ENCODE measurements at places on chromosomes 12 and 14.

- DNase-seq, result no peak
Observed at GRCh38 chr12:29879606-29880308, 96.0 kb upstream of the TMTC1 start.

DNA sequence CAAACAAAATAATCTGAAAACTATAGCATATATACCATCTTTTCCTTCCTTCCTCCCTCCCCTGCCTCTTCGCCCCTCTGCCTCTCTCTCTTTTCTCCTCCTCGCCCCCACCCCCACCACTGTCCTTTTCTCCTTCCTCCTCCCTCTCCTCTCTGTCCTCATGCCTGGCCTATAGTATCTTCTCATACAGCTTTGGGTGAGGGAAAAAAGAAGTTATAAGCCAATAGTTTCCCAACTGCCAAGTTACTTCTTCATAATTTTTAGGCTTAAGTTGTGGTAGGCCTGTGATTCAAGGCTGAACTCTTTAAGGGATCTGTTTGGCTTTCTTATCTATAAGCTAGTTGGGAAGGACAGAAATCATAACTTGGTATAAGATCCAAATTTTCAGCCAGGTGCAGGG, 9.1 kb downstream of the TMED10 start:
- DNase-seq, result no peak

GRCh38 chr12:54522243-54522642, 24.7 kb downstream of the NCKAP1L start:
- DNase-seq, result no peak

DNA sequence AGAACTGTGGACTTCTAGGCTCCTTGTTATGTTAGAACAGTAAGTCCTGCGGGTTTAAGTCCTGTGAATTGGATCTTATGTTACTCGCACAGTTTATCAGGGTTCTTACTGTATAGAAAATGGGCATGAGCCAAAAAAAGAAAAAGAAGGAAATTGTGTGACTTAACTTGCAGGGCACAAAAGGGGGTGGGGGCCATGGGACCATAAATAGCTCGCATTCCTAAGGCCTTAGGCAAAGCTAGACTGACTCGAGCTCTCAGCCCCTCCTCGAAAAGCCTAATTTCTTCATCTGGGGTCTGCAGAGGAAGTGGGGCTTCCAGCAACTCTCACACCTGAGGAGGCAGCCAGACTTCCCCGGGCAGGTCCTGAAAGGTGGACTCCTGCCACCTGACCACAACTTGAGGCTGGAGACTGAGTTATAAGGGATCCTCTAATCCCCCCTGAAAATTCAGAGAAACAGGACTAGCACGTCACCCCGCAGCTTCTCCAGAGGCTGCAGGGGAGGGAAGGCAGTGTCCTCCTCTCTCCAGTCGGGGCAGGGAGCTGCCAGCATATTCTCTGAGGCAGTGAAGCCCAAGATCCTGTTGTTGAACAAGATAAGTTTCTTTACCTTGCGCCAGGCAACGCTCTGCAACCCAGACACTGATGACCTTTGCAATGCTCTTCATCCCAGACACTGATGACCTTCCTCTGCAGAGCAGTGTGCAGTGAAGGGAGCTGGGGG, 280.5 kb downstream of the PCNX1 start:
- no peak for DNase-seq

GRCh38 chr14:83470959-83471695, 1937.5 kb upstream of the SEL1L start:
- DNase-seq, result no peak

DNA sequence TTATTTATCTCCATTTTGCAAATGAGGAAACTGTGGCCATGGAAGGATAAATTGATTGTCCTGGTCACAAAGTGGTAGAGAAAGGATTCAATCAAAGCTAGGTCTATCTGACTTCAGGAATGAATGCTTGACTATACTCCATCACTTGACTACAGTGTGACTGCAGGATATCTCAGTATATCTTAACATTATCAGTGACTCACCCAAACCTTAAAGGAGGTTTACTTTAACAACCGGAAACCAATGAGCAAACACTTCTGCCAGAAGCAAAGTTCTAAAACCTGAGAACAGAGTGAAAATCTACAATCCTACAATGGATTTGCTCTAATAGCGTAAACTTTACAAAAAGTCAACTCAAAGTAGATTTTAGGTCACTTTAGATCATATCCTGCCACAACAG, 277.0 kb downstream of the CEP128 start:
- no peak for DNase-seq

DNA sequence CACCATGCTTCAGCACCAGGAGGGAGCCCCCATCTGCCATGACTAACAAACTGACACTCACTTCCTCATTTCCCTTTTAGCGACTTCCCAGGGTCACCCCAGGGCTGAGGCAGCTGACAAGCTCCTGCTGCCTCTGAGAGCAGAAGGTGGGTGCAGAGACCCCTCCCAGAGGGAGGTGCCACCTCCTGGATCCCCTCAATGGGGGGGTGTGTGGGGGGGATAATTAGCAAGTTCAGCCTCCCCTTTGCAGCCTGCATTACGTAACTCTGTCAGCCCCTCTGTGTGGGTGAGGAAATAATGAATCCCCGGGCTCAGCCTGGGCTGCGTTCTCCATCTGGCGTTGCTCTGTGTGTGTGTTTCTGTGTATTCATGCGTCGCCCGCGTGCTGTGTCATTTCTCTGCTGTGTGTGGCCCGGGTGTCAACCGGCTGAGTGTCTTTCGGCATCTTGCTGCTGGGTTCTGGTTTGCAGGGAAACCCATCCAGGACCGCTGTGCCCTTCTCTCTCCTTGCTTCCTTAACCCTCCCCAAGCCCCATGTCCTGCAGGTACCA, 28.0 kb downstream of the NOS1 start:
- DNase-seq, result no peak

DNA sequence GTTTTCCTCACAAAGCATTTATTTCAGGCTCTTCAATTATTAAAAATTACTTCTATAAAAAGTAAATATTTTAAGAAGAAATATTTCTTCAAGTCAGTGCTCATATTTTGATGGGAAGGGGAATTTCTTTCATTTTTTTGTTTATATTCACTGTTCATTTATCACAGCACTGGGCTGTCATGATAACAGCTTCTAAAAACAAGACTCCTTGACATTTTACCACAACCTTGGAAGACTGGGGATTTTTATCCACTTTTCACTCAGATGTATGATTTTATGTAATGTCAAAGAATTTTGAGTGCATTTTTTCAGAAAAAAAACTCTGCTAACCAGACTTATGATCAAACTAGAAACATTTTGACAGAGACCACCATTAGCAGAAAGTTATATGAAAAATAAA, 149.7 kb downstream of the PHLDA1 start:
- no peak for DNase-seq

DNA sequence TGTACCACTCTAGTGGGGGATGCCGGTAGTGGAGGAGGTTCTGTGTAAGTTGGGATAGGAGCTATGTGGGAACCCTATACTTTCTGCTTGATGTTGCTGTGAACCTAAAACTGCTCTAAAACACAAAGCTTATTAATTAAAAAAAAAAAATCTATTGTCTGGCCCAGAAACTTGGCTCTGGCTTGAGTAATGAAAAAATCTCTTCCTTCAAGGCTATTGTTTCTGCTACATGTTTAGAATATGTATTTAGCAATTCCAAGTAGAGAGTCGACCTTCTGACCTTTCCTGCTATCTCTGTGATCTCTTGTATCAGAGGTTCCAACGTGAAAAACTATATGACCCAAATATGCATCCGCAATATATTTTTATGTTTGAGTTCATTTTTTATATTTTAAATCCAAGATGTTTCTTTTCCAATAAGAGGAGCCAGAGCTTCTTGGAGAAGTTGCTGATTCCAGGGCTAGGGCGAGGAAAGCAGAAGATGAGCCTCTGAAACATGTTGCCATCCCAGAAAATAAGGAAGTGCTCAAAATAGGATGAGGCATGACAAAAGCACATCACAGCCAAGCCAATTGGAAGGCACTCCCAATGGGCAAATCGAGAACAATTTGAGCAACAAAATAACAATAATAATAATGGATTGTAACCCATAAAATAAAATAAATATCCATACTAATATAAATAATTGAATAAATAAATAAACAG, 184.6 kb upstream of the TMEM260 start:
- DNase-seq, result no peak

- DNase-seq, result peak; percentile 69
Observed at GRCh38 chr12:52145228-52146088, 46.4 kb downstream of the KRT80 start.

DNA sequence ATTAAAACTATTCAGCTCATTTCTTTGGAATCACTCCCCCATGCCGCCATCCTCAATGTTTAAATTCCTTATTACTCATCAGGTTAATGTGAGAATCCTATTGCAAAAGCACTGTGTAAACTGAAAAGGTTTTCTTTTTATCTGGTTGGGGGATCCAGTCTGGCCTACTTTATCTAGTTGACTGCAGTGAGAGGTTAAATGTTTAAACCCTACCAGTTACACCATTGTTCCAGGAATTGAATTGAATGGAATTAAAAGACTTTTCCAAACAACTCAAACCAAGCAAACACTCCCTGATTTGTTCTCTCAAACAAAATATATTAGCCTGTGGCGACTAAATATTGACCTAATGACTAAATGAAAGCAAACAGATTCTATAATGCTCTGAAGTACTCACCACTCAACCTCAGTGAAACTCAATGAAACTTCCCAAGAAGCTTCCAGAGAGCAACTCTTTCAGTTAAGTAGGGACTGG, 100.5 kb downstream of the VEZT start:
- peak; percentile 30 for DNase-seq

- DNase-seq, result no peak
Observed at GRCh38 chr12:117111386-117111785, 12.2 kb upstream of the TESC start.

- no peak for DNase-seq
Observed at GRCh38 chr12:103046154-103046553, 88.7 kb downstream of the ASCL1 start.

- no peak for DNase-seq
Observed at GRCh38 chr14:90605430-90605829, 208.6 kb downstream of the CALM1 start.

DNA sequence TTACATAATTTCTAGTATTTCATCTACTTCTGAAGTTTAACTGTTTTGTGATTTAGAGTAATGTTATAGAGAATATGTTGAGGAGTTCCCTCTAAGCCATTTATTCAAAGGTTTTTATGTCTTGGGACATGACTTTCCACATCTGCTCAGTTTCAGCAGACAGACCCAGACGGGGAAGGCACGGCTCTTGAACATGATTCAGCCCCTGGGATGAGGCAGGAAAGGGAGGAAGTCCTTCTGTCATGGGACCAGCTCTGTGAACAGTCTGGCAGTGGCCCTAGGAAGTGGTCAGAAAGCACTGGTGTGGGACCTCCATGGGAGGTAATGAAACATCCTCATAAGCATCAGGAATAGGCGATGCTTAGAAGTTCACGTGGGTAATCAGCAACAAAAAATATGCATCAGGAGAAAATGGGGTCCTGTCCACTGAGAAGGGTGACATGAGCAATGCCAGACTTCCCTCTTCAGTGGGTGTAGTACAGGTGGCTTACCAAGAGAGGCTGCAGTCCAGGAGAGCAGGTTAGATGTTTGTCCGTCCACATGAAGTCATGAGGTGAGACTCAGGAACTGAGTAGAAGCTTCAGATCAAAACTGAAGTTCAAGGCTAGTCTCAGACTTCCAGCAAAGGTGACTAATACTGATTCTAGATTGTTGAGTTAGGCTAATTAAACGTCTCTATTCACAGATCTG, 248.5 kb downstream of the IPO8 start:
- DNase-seq, result no peak

DNA sequence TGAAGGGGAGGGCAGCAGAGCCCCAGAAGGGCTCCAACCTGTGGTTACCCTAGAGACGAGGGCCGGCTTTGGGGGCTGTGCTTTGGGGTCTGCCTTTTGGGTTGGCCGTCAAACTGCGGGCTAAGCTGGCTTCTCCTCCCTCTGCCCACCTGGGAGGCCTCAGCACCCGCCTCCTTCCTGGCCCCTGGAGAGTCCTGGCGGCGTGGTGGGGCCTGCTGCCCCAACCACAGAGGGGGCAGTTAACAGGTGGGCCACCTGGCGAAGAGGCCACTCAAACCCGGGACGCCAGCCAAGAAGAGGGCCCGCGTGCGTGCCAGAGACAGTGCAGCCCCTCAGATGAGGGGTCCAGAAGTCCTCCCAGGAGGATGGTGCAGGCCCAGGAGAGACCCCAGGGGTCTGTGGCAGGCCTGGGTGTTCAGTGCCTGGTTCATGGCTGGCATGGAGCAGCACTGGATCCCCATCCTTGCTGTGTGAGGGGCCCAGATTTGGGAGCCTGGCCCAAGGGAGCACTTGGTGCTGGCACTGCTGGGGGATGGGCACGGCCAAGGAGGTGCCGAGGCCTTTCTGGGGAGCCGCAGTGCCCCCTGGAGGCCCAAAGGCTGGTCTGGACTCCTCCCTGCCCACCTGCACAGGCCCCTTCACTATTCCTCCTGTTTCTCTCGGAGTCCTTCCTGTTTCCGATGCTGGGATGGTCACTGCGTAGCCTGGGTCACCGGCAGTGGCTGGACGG, 48.8 kb downstream of the LRCOL1 start:
- peak; percentile 96 for DNase-seq

DNA sequence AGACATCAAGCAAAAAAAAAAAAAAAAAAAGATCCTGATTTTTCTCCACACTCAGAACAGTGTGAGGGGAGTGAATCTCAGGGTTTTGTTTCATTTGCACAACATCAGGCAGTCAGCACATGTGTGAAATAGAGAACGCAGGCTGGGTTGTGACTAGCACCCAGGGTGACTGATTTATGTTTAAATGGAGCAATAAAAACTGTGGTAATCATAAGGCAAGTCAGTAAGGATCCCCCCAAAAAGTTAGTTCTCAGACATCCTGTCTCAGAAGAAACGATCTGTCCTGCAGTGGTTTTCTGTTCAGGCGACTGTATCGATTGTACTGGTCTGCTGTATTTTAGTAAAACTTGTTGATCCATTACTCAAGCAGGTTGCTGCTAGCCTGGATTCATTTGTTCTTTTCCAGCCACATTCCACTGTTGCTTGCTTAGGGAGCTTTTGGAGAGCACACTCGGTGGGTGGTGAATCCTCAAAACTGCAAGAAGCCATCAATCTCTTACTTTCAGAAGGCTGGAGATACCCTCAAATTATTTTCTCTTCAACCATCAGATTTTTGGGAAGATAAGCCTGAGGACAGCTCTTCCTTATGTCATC, 107.1 kb downstream of the DACT1 start:
- no peak for DNase-seq

- DNase-seq, result no peak
Observed at GRCh38 chr12:83739607-83740006, 1052.9 kb downstream of the TMTC2 start.
